Right lung (tissue), 10 donors: ENCODE measurements at places on chromosomes 5 and 9. TPM values are rescaled to one million over a fixed set of nuclear protein-coding genes. Genes with fewer than 3 reads are reported as not detected.

FOXD4L3 gene
- 0.28 TPM for polyA plus RNA-seq

DCAF12 gene
- 70.1 TPM for polyA plus RNA-seq

SPINK9 gene
- 0.64 TPM for polyA plus RNA-seq

TEX48 gene
- not detected for polyA plus RNA-seq

IL3 gene
- polyA plus RNA-seq = not detected

PCDHGB1 gene
- 1.7 TPM for polyA plus RNA-seq

COL27A1 gene
- 124 TPM for polyA plus RNA-seq

FOXD4 gene
- polyA plus RNA-seq = not detected

CYSRT1 gene
- polyA plus RNA-seq = 3.0 TPM

ANKRD18B gene
- 0.42 TPM for polyA plus RNA-seq

CAPSL gene
- polyA plus RNA-seq = 12.1 TPM

AJM1 gene
- 1.9 TPM for polyA plus RNA-seq

RNF183 gene
- polyA plus RNA-seq = 0.67 TPM
